ENCODE measurements at places on chromosomes 7 and 10.

- DNase-seq, result no peak
Measured at GRCh38 chr7:15433151-15433550, 128.7 kb downstream of the AGMO start.

DNA sequence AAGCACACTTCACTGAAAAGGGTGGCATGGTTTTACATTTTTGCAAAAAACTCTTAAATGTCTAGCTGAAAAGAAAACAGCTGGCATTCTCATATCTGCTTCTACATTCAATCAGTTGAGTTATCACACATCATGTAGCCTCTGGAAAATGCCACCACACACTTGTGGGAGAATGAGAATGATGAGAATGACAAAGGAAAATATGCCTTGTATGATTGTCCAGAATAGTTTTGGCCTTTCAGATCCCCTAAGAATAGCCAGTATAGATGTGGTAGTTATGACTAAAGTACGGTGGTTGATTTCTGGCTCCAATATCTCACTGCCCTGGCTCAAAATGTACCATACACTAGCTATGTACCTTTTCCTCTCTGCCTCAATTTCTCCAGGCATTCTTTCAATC, 30.2 kb upstream of the FRMD4A start:
- DNase-seq, result no peak

- DNase-seq, result no peak
Measured at GRCh38 chr7:137888241-137888640, 41.5 kb upstream of the DGKI start.

DNA sequence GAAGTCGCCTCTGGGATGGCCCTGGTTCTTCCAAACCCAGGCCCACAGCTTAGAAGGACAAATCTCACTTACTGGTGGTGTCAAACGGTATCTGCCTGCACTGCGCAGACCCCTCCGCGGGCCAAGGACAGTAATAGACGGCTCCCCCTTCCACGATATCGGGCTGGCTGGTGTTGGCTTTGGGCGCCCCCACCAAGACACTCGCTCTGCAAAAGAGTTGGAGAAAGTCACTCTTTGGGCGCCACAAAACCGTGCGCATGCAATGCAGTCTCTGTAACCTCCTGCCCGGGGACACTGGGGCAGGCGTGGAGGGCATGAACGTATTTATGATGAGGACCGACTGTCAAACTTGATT, 1.1 kb downstream of the ITGA8 start:
- no peak for DNase-seq

- no peak for DNase-seq
Measured at GRCh38 chr10:31393844-31394243, 74.8 kb downstream of the ZEB1 start.

DNA sequence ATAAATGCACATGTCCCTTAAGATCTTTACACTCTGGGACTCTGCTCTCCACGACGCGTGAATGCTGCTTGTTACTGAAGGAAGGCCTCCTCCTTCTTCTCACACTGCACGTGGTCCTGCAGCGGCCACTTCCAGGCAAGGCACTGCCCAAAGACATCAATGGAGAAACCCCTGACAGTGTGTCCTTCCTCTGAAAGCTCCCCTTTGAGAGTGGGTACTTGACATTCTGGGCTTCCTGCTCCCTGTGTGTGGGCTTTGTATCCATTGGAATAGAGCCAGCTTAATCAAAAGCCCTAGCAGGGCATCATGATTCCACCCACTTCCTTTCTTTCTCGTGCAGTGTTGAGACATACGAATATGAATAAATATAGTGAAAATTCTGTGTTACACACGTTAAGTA, 69.7 kb upstream of the STK17A start:
- no peak for DNase-seq

DNA sequence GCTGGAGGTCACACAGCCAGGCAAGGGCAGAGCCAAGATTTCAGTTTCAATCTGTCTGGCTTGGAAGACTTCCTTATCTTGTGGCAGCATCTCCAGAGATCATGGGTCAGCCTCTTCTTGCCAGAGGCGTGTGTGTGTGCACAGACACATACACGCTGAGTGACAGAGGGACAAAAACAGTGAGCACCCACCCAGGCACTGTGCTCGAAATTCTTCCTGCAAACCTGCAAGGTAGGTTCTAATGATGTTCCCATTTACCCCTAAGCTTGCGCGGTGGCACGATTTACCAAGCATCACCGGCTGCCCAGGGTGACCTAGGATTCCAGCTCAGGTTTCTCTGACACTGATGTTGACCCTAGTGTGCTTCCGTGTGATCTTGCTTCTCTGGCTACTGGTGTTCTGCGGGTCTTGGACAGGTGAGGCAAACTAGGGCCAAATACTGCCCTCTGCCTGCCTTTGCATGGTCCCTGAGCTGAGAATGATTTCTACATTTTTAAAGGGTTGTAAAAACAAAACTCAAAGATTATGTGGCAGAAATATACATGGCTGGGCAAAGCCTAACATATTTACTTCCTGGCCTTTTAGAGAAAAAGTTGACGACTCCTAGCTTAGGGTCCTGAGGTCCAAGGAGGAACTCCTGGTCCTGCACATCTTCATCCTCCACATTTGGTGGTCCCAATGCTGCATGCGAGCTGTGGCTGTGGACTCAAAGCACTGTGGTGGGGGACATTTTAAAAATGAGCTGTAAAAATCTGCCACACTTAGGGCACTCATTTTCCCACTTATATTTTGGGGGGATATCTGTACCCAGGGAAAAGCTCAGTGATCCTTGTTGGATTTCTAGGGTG, 268.5 kb downstream of the RPS24 start:
- DNase-seq, result no peak

GRCh38 chr7:81075150-81075549, 156.3 kb upstream of the SEMA3C start:
- no peak for DNase-seq

GRCh38 chr7:7595451-7595850, 28.8 kb downstream of the MIOS start:
- DNase-seq, result no peak

- no peak for DNase-seq
Measured at GRCh38 chr10:113544392-113544791, 8.5 kb upstream of the HABP2 start.

Measured in stimulated activated CD8-positive, alpha-beta memory T cell treated with anti-CD3 and anti-CD28 coated beads, Interleukin-4, amount 100 ng/mL, for 1 hour (primary cell).